NCI-H226 (cell line): ENCODE measurements at places on chromosomes 7 and 10.

DNA sequence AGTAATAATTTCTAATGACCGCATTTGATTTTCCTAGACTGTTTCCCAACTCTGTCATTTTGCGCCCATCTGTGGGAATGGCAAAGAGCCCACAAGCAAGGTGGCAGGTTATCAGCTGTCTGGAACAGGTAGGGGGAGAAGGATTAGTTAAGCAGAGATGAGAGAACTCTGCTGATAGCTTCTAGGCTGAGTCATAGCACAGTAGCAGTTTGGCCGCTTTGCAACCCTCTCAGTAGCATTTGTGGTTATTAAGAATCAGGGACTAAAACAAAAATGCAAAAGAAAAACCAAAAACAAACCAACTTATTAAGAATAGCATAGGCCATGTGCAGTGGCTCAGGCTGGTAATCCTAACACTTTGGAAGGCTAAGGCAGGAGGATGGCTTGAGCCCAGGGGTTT lies 602.7 kb upstream of the SORCS1 start:
- DNase-seq: no peak

GRCh38 chr10:114987995-114988394 lies 50.0 kb downstream of the TRUB1 start:
- no peak for DNase-seq

GRCh38 chr10:116817780-116818343 lies 31.4 kb upstream of the ENO4 start:
- no peak for DNase-seq

DNA sequence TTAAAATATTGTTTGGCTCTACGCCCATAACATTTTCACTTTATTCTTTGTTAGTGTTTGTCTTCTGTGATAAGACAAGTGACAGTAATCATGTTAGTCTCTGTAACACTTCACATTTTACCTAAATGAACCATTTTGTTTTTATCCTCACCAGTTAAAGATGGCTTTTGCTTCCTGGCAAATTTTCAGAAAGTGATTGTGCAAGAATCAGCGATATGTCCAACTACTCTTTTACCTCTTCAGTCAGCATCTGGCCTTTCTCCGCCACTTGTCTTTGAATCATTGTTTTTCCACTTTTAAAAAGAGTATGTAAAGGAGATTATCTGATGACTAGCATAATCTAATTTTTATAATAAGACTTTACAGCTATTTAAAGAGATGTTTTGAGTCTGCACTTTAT lies 3.5 kb downstream of the DGKB start:
- no peak for DNase-seq

DNA sequence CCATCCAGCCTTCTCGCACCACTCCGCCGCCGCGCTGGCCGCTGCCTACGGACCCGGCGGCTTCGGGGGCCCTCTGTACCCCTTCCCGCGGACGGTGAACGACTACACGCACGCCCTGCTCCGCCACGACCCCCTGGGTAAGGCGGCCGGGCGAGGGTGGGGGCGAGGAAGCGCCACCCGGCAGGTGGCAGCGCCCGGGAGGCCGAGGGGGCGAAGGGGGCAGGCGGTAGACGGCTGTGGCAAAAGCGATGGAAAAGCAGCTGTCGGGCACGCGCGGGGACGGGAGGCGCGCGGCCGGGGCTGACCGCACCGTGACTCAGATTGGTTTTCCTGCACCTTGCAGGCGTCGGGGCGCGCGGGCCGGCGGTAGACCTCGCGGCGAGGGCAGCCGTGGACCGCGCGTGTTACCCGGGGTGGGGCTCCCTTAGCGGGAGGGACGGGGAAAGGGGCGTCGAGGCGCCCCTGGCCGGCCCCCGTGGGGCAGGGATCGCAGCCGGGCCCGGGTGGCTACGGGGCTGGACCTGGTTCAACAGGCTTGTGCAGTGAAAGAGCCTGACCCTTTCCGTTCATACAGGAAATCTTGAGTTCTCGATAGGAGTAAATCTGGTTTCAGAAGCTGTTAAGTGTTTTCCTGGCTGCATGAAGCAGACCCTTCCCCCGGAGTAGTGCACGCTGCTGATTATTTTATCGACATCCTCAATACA lies 608 bp downstream of the HHEX start:
- DNase-seq: no peak

DNA sequence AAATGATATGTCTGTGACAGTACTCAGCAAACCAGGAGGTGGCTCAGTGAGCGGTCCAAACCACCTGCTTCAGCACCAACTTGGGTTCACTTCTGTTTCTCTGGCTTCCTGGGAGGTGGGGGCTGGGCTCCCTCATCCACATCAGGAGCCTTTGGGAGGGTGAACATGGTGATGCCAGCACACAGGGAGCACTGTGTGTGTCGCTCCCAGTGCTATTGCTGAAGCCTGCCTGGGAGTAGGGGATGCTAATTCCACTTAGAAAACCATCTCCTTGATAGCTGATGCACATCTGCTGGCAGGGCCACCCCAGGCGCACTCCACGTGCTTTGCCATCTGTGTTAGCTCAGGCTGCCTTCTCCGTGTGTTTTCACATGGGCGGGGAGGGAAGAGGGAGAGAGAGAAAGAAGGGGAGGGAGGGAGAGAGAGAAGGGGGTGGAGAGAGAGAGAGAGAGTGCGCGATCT lies 58.0 kb downstream of the RAMP3 start:
- DNase-seq: no peak

DNA sequence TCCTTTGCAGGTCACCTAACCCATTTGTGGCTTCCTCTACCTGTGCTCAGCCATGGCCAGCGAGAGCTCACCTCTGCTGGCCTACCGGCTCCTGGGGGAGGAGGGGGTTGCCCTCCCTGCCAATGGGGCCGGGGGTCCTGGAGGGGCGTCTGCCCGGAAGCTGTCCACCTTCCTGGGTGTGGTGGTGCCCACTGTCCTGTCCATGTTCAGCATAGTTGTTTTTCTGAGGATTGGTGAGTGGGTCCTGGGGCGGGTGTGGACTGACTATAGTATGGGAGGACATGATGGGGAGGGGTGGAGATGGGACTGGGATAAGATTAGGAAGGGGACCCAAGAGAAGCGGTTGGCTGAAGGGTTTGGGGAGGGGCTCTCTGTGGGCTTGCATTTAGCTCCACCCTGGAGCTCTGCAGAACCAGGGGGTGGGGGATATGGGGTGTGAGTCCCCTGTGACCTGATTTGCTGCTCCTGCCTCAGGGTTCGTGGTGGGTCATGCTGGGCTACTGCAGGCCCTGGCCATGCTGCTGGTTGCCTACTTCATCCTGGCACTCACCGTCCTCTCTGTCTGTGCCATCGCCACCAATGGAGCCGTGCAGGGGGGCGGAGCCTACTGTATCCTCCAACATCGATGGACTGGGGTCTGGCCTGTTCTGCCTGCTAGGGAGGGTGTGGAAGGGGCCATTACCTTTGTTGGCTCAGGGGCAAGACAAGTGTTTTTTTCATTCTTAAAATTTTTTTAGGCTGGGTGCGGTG lies 1.8 kb downstream of the SLC12A9 start:
- DNase-seq: no peak

GRCh38 chr7:2613931-2614600 lies 17.7 kb upstream of the TTYH3 start:
- no peak for DNase-seq

DNA sequence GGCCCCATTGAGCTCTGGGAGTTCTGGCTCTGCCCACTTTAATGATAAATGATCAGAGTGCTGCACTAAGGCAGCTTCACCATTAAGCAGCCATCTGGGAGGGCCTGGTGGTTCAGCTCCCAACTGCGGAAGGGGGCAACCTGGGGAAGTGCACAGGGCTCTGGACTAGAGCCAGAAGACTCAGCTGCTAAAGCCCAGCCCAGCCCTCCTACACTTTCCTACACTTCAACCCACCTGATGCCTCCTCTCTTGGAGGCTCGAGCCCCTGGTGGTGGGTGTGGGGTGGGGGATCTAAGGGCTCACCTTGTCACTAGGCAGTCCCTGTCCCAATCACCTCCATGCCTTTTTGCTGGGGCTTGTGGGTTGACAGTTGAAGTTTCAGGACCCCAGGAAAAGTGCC lies 60.6 kb upstream of the ANTXRL start:
- no peak for DNase-seq

DNA sequence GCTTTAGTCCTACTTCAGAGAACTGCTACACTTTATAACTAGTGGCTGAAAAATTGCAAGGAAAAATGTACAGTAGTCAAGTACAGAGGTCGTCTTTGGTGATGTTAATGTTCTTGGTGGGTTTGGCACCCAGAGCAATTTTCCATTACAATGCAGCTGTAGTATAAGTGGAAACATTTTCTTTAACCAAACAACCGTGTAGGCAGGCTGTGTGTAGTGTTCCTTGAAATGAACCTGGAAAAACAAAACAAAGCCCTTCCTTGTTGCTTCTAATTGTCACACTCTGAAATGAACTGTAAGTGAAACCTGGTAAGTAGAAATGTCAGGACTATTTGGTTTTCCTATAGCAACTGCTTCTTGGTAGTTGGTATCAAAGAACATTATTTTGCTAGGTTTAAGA lies 256.9 kb downstream of the MDFIC start:
- DNase-seq: no peak

DNA sequence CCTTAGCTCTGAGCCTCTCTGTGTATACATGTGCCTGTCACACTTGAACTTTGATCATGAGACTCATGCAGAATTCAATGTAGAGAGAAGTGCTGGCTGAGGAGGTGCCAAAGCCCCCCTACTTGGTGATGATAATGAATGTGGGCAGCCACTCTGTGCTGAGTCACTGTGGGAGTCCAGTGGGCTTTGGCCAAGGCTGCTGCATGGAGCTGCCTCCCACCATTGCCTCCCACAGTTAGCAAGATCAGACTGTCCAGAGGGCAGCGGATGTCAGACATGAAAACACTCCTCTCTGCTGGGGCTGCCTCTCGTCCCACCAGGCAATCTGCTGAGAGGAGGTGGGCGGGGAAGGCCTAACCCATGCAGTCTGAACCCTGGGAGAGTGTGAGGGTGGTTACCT lies 180.3 kb downstream of the SH2D4B start:
- DNase-seq: no peak

GRCh38 chr7:158042156-158042880 lies 545.3 kb downstream of the PTPRN2 start:
- no peak for DNase-seq

DNA sequence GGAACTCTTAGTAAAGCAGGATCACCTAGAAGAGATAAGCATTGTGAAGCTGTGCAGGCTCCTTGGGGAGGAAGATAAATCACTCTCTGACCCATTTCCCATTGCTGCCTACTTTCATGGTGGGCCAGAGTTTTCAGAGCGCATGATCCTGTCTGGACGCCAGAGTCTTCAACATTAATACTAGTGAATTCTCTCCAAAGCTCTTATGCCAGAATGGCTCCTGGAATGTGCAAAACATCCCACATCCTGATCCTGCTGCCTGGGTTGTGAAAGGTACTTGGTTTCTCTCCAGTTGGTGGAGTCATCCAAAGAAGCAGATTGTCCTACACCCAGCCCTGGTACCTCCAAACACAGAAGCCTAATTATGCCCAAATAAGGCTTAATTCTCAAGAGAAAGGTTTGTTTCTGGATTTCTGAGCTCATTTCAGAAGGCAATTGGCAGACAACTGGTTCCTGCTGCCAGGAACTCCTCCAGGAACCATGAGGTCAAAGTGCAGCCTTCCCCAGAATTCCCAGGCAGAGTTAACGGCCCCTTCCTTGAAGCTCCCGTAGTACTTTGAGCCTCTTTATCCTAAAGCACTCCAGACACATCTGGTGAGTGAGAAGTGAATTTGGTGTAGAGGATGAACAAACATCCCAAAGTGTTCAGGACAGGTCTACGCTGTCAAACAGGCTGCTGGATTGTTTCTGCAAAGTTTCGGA lies 495.2 kb downstream of the PLXNA4 start:
- peak; percentile 57 for DNase-seq

GRCh38 chr10:91117505-91117904 lies 103.0 kb upstream of the PCGF5 start:
- no peak for DNase-seq

GRCh38 chr10:5274795-5275194 lies 78.2 kb downstream of the AKR1C4 start:
- no peak for DNase-seq

DNA sequence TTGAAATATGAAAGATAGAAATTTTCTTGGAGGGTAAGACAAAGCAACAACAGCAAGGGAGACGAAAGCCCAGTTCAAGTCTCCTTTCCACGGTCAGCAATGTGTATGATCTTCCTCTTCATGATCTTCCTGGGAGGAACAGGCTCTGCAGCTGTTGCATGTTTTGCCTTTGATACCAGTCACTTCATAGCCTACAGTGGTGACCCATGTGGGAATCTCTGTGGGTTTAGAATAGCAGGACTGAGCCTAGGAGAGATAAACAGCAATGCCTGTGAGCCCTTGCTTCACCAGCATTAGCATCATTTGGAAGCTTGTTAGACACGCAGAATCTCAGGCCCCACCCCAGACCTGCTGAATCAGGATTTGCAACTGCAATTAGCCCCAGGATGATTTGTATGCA lies 31.8 kb downstream of the STAMBPL1 start:
- DNase-seq: no peak

DNA sequence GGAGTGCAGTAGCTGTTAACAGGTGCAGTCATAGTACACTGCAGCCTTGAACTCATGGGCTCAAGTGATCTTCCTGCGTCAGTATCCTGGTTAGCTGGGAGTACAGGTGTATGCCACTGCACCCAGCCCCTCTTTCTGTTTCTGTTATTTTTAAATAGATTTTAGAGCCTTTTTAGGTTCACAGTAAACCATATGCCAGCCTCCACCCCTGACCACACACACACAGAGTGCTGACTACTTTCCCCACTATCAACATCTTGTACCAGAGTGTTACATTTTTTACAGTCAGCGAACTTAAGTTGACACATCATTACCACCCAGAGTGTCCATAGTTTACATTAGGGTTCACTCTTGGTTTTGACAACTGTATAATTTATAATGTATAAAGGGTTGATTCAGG lies 32.1 kb downstream of the MARCHF5 start:
- no peak for DNase-seq

DNA sequence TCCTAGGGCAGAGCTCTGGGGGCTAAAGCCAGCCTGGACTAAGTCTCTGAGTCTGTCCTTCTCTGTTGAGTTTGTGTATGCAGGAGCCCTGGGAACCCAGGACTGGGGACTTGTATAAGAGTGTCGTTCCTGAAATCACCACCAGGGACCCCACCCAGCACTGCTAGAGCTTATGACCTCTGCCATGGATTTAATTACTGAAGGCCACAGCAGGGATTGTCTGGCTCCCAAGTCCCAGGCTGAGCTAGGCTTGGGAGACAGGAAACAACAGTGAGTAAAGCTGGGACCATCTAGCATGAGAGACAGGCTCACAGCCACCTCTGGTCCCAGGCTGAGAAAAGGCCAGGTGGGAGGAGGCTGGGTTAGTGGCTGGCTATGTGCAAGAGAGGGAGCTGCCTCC lies 1.4 kb upstream of the TSPAN15 start:
- DNase-seq: peak; percentile 47

GRCh38 chr10:66625709-66626590 lies 299.9 kb upstream of the LRRTM3 start:
- no peak for DNase-seq
